ENCODE measurements at places on chromosomes 12 and 14.
A peak's percentile ranks its signal among the peaks of the same experiment; 100 is the strongest.

DNA sequence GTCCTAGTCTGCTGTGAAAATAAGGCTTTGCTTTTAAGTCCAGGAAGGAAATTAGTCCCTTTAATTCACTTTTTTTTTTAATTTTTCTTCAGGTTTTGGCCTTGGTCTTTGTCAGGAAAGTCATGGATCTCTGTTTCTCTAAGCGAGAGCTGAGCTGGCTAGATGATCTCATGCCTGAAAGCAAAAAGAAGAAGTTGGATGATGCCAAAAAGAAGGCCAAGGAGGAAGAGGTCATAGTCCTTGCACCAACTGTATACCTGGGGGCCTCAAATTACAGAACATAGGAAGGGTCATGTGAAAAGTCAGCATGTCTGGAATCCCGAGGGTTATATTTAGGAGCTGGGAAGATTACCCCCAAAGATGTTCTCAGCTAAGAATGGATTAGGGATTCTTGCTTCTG, 72.3 kb downstream of the SLC4A8 start:
- no peak overlapping the region for H3K4me3 ChIP-seq
- no peaks in the 10 kb centered on the region for H3K4me1 ChIP-seq
- no peaks in the 10 kb centered on the region for H3K27me3 ChIP-seq
- H3K27ac ChIP-seq = no peak overlapping the region
- DNase-seq = no peak

- H3K4me3 ChIP-seq = no peak overlapping the region
- peaks cover 2% of the 10 kb centered on the region for H3K36me3 ChIP-seq
- H3K27ac ChIP-seq = no peak overlapping the region
- peaks cover 9% of the 10 kb centered on the region for H3K4me1 ChIP-seq
Measured at GRCh38 chr12:109160433-109160832, 44.0 kb downstream of the ACACB start.

DNA sequence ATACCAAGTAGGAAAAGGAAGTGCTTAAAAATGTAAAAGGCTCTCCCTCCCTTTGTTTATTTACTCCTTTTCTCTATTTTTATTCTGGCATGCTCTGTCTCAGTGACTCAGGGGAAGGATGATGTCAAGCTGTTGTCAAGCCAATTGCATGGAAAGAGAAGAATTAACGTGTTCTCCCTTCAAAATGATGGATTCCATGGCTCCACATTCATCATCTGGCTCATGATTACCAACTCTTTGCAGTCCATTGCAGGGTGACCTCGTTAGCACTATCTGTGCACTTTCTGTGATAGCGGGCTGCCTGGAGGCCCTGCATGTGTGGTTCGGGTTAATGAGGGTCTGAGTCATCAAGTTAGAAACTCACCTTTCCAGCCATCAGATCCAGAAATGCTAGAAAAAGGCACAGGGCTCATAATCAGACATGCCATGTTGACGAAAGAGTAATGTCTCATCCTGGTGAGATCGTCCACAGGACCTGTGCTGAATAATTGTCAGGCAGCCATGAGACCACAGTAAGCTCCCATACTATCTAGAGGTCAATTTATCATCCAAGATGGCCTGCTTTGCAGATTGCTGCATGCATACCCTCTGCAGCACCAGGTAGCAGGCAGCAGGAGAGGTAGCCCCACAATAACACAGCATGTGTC, 79.2 kb upstream of the BTG1 start:
- no peak overlapping the region for H3K27ac ChIP-seq
- H3K36me3 ChIP-seq = peaks cover 5% of the 10 kb centered on the region
- DNase-seq = no peak
- H3K27me3 ChIP-seq = no peaks in the 10 kb centered on the region
- H3K4me1 ChIP-seq = no peaks in the 10 kb centered on the region

- peak overlapping the region; percentile 2 for H3K27ac ChIP-seq
- no peak overlapping the region for H3K4me3 ChIP-seq
- DNase-seq = no peak
- peaks cover 48% of the 10 kb centered on the region for H3K4me1 ChIP-seq
Measured at GRCh38 chr12:75814851-75815754, 216.5 kb downstream of the PHLDA1 start.

DNA sequence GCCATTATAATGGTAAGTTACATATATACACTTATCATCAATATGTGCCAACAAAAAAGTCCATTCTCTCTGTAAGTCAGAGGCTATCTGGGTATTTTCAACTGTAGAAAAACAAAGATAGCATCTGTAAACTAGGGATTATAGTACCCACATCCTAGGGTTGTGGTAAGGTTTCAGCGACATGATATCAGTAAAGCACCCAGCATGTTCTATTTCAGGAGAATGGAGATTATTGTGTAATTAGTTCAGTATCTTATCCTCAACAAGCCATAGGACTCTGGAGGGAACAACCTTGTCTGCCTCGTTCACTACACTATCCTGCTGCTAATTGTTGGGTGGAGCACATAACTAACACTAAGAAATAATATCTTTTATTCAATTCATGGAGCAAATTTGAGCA, 19.7 kb upstream of the CKAP4 start:
- H3K27ac ChIP-seq = no peak overlapping the region
- H3K4me3 ChIP-seq = no peak overlapping the region
- H3K27me3 ChIP-seq = peaks cover 32% of the 10 kb centered on the region
- H3K4me1 ChIP-seq = peaks cover 24% of the 10 kb centered on the region
- H3K36me3 ChIP-seq = no peaks in the 10 kb centered on the region
- no peak for DNase-seq

DNA sequence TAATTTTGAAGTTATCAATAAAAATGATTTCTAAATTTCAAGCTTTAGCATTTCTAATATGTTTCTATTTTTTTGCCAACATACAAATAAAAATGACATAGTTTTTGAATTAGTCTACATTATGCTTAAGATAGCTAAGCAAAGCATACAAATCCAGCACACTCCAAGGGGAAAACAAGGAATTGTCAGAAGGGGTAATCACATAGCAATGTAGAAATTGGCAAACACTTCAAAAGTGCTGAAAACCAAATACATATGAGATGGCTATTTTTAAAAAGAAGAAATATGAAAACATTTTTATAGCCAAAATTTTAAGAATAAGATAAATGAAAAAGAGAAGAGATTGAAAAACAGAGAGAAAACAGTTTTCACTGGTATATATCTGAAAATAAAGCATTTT, 308.0 kb downstream of the SLC6A15 start:
- H3K27me3 ChIP-seq = no peaks in the 10 kb centered on the region
- H3K36me3 ChIP-seq = no peaks in the 10 kb centered on the region
- H3K27ac ChIP-seq = no peak overlapping the region
- no peak for DNase-seq

DNA sequence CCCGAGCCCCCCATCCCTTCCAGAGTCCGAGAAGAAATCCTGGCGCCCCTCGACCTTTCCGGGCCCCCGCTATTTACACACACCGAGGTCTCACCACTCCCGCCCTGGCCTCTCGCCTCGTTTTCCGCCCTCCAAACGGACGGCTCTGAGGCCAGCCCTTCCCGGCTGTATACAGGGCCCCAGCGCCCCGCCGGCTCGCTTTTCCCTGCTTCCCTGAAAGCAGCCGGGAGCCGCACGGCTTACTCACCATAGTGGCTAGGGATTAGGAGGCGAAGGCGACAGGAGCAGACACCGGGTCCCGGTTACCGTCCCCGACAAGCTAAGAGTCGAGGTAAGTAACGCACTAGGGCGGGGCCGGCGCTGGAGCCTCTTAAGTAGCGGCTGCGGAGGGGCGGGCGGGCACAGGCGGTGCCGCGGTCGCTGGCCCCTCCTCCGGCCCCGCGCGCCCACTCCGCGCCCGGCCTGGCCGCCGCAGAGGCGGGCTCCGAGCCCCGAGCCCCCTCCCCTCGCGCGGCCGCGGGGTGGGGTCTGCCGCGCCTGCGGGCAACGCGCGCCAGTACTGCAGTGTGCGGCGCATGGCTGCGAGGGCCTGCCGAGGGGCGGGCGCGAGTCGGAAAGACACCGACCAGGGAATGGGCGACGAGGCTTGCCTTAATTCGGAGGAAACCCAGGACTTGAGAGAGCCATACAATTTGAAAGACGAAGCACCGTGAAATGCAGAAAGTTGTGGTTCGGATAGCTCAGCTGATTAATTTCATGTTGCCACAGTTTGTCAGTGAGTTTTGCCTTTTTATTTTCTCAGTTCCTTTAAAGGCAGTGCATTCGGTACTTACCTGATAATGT, at the start of gene TUBA1B:
Gene TUBA1B (minus strand): TSS at position 345 of the 843 bp plus-strand sequence. CDS start 95 bp downstream, at position 250.
- peaks cover 6% of the 10 kb centered on the region for H3K27me3 ChIP-seq
- H3K27ac ChIP-seq = peak within 1 kb of the TSS; percentile 99
- peak; percentile 94 for DNase-seq

- H3K27me3 ChIP-seq = no peaks in the 10 kb centered on the region
- H3K4me3 ChIP-seq = no peak overlapping the region
Measured at GRCh38 chr12:124430491-124430890, 135.6 kb downstream of the RFLNA start.

- no peak overlapping the region for H3K27ac ChIP-seq
- DNase-seq = no peak
- peaks cover 31% of the 10 kb centered on the region for H3K27me3 ChIP-seq
- no peak overlapping the region for H3K4me3 ChIP-seq
Measured at GRCh38 chr14:96252999-96253539, 2.9 kb upstream of the BDKRB1 start.

DNA sequence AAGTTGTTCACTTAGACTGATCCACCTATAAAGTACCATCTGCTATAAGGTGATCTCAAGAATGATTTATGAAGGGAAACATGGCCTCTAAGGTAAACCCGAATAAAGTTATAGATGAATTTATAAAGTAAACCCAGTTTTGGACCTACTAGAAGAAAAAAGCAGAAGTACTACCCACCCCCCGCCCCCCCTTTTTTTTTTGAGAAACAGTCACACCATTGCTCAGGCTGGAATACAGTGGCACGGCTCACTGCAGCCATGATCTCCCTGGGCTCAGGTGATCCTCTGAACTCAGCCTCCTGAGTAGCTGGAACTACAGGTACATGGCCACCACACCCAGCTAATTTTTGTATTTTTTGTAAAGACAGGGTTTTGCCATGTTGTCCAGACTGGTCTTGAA, 3.9 kb downstream of the ENTPD5 start:
- H3K27ac ChIP-seq = no peak overlapping the region
- no peaks in the 10 kb centered on the region for H3K27me3 ChIP-seq
- DNase-seq = no peak

DNA sequence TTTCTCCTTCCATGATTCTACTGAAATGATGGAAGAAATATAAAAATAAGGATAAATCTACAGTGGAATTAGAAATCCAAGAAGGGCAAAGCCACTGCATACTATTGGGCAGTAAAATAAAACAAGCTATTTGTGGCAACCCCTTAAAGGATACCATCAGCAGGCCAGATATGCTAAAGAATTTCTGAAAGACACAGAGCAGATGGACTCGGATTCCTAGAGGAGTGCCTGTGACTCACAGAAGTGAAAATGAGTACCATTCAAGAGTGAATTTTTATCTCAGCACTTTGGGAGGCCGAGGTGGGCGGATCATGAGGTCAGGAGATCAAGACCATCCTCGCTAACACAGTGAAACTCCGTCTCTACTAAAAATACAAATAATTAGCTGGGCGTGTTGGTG, 318.1 kb downstream of the LRIG3 start:
- H3K4me1 ChIP-seq = no peaks in the 10 kb centered on the region
- H3K27me3 ChIP-seq = no peaks in the 10 kb centered on the region
- no peak for DNase-seq
- H3K36me3 ChIP-seq = no peaks in the 10 kb centered on the region

GRCh38 chr12:92145481-92145730, 240 bp downstream of the BTG1 start:
- no peaks in the 10 kb centered on the region for H3K27me3 ChIP-seq
- peak overlapping the region; percentile 94 for H3K27ac ChIP-seq
- H3K4me3 ChIP-seq = peak overlapping the region; percentile 94

DNA sequence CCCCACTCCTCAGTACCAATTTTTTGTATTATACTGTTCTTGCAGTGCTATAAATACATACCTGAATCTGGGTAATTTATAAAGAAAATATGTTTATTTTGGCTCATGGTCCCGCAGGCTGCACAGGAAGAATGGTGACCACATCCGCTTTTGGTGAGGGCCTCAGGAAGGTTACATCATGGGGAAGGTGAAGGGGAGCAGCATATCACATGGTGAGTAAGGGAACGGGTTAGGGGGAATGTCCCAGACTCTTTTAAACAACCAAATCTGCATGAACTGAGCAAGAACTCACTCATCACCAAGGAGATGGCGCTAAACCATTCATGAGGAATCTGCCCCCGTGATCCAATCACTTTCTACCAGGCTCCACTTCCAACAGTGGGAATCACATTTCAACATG, 40.0 kb downstream of the OSBPL8 start:
- H3K36me3 ChIP-seq = peaks cover 63% of the 10 kb centered on the region
- H3K4me3 ChIP-seq = no peak overlapping the region
- H3K27me3 ChIP-seq = no peaks in the 10 kb centered on the region
- DNase-seq = peak; percentile 47
- H3K27ac ChIP-seq = no peak overlapping the region

- peaks cover 18% of the 10 kb centered on the region for H3K36me3 ChIP-seq
- no peak overlapping the region for H3K27ac ChIP-seq
- peaks cover 9% of the 10 kb centered on the region for H3K4me1 ChIP-seq
- H3K4me3 ChIP-seq = no peak overlapping the region
Measured at GRCh38 chr12:45322810-45323209, 106.9 kb downstream of the ANO6 start.

GRCh38 chr14:66237741-66238140, 248.4 kb upstream of the CCDC196 start:
- H3K27me3 ChIP-seq = peaks cover 23% of the 10 kb centered on the region
- H3K36me3 ChIP-seq = no peaks in the 10 kb centered on the region
- no peak for DNase-seq
- H3K4me3 ChIP-seq = no peak overlapping the region
- H3K4me1 ChIP-seq = no peaks in the 10 kb centered on the region

DNA sequence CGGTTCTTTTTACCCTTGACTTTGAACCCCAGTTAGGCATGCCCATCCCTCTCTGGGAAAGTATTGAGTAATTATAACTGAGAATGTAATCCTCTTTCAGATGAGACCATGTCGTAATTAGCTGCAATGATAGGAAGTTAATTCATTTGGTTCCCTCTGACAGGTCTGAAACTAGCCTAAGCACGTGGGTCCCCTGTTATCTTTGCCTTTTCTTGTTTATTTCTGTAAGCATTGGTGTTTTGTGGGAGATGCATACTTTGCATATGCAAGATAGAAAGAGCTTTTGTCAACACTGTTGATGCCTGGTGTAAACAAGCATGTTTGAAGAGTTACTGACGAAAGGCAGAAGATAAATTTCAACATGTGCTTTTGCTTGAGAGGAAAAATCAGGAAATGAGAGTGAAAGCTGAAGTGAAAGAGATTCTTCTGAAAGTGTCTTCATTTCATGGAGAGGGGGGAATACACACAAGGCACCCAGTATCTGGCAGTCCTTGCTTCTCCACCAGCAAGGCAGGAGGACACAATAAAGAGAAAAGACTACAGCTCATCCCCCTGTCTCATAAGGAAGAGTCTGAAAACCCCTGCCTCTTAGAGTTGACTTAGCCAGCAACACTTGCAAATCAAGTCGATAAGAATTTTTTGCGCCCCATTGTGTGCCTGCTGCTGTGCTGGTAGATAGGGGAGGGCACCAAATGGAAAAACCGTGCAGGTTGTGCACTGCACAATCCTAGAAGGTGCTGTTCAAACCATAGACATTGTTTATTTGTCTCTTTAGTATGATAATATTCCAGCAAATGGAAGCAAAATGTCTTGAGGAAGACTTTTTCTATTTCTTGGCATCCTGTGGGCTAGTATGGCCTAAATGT, 77.8 kb downstream of the SLC24A4 start:
- H3K4me1 ChIP-seq = peaks cover 5% of the 10 kb centered on the region
- H3K4me3 ChIP-seq = no peak overlapping the region
- H3K27ac ChIP-seq = no peak overlapping the region
- peaks cover 37% of the 10 kb centered on the region for H3K27me3 ChIP-seq

- no peaks in the 10 kb centered on the region for H3K4me1 ChIP-seq
- H3K36me3 ChIP-seq = no peaks in the 10 kb centered on the region
- no peak overlapping the region for H3K4me3 ChIP-seq
- DNase-seq = no peak
Measured at GRCh38 chr14:52875707-52876106, 75.1 kb downstream of the FERMT2 start.

Data from activated CD8-positive, alpha-beta memory T cell treated with anti-CD3 and anti-CD28 coated beads, Interleukin-2, amount 10 ng/mL, durations not matched to agents 7 days and 5 days (primary cell).